ENCODE measurements at places on chromosomes 7 and 10. TPM values are rescaled to one million over a fixed set of nuclear protein-coding genes. Genes with fewer than 3 reads are reported as not detected.

DNA sequence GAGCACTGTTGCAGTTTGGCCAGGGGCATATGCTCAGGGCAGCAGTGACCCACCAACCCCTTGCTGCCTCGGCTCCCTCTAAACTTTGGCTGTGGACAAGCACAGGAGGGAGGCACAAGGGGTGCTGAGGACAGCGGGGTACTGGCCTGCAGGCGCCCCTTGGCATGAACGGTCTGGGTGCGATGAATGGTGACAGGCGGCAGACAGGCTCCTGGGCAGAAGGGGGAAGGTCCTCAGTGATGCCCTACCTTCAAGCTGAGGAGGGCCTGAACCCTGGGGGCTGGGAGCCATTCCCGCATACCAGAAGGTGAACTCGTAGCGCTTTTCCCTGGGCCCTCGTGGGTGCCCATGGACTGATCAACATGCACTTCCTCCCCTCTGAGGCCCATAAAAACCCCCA lies 567.1 kb downstream of the GRM8 start:
- H3K4me3 ChIP-seq: no peak overlapping the region
- no peaks in the 10 kb centered on the region for H3K36me3 ChIP-seq
- H3K27ac ChIP-seq: no peak overlapping the region
- DNase-seq: no peak

GRCh38 chr7:23287612-23288011 lies 11.5 kb upstream of the MALSU1 start:
- H3K4me3 ChIP-seq: no peak overlapping the region
- H3K36me3 ChIP-seq: no peaks in the 10 kb centered on the region
- no peaks in the 10 kb centered on the region for H3K27me3 ChIP-seq
- no peak overlapping the region for H3K27ac ChIP-seq
- DNase-seq: peak; percentile 47

Gene CRHR2
- total RNA-seq: not detected

GRCh38 chr10:9052767-9053166 lies 998.3 kb downstream of the GATA3 start:
- no peak overlapping the region for H3K27ac ChIP-seq
- no peak for DNase-seq
- peaks cover 23% of the 10 kb centered on the region for H3K4me1 ChIP-seq
- peaks cover 4% of the 10 kb centered on the region for H3K27me3 ChIP-seq
- peaks cover 14% of the 10 kb centered on the region for H3K36me3 ChIP-seq

GRCh38 chr7:98249106-98249505 lies 2.9 kb downstream of the TECPR1 start:
- peaks cover 11% of the 10 kb centered on the region for H3K36me3 ChIP-seq
- H3K27me3 ChIP-seq: no peaks in the 10 kb centered on the region
- DNase-seq: peak; percentile 13
- H3K27ac ChIP-seq: peak overlapping the region; percentile 93

DNA sequence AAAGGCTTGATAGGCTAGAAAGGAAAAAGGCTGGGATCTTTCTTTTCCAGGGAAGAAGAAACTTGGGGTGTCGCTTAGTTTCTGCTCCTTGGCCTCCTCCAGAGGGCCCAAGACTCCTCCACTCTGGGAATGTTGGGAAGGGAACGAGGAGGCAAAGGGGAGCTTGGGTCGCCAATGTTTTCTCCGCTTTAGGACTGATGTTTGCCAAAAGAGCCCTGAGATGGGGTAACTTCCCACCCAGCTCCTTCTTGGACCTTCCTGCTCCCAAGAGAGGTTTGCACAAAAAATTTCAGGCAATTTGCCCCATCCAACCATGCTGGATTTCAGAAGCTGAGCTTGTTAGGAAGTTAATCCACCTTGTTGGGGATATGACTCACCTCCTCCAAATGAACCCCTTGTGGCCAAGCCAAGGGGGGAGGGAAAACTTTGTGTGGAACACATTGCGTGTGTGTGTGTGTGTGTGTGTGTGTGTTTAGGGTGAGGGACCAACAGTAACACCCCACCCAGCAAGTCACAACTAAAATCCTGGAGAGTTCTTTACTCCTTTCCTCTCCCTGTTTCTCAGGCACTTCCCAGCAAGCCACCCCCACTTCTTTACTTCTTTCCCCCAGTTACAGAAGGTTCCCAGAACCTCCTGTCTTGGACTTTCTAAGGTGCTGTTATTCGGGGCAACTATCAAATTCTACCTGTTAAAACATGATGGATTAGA lies 8.7 kb upstream of the HOXA2 start:
- no peak overlapping the region for H3K27ac ChIP-seq
- H3K36me3 ChIP-seq: no peaks in the 10 kb centered on the region
- H3K4me3 ChIP-seq: no peak overlapping the region
- H3K27me3 ChIP-seq: peaks cover 6% of the 10 kb centered on the region
- H3K4me1 ChIP-seq: no peaks in the 10 kb centered on the region
